Aorta (tissue), 5 donors: ENCODE measurements at places on chromosomes 2 and 18. TPM values are rescaled to one million over a fixed set of nuclear protein-coding genes. Genes with fewer than 3 reads are reported as not detected.

- H3K27me3 ChIP-seq, result no peaks in the 10 kb centered on the region
- no peaks in the 10 kb centered on the region for H3K36me3 ChIP-seq
- DNase-seq, result no peak
- H3K4me3 ChIP-seq, result no peak overlapping the region
- H3K4me1 ChIP-seq, result no peaks in the 10 kb centered on the region
Measured at GRCh38 chr2:100869120-100869519, 49.2 kb downstream of the NPAS2 start.

DNA sequence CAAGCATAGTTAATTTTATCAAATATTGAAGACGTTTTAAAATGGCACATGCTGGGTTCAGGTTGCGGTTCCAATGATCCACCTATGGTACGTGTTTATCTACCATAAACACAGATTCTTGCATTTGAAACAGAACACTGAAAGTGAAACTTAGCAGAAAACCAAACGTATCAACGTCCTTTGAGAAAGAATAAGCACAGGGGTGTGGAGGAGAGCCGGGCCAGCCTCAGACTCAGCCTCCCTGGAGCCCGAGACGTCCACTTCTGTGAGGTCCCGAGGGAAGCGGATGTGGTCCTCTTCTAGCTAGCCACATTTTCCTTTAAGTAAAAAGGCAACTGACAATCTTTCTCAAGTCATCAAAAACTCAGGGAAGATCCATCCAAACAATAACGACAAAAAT, 195.9 kb downstream of the RTP5 start:
- H3K4me1 ChIP-seq, result no peaks in the 10 kb centered on the region
- no peaks in the 10 kb centered on the region for H3K36me3 ChIP-seq
- no peak for DNase-seq
- H3K4me3 ChIP-seq, result no peak overlapping the region
- H3K27ac ChIP-seq, result no peak overlapping the region

GRCh38 chr18:44590956-44591670, 89.6 kb upstream of the SETBP1 start:
- no peaks in the 10 kb centered on the region for H3K27me3 ChIP-seq
- peak overlapping the region; percentile 79 for H3K27ac ChIP-seq
- DNase-seq, result no peak
- H3K4me1 ChIP-seq, result peaks cover 10% of the 10 kb centered on the region
- no peaks in the 10 kb centered on the region for H3K36me3 ChIP-seq

- no peaks in the 10 kb centered on the region for H3K4me1 ChIP-seq
- no peaks in the 10 kb centered on the region for H3K27me3 ChIP-seq
- no peak overlapping the region for H3K27ac ChIP-seq
- DNase-seq, result no peak
- no peaks in the 10 kb centered on the region for H3K36me3 ChIP-seq
Measured at GRCh38 chr2:215579809-215580208, 143.9 kb upstream of the FN1 start.

DNA sequence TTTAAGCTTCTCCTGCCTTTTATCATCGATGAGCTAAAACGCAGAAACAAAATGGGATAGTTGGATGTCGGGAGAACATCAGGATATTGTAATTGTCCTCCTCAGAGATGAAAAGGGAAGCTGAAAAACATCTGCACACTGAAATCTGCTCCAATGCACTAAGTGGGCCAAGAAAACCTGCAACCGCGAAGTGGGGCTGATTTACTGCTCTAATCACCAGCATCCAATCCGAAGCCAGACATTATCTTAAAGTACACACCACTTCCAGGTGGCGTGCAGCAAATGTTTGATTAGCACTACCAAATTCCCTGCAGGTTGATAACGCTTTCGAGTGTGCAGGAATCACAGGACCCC, 230.3 kb upstream of the SLC14A2 start:
- no peak overlapping the region for H3K27ac ChIP-seq
- no peaks in the 10 kb centered on the region for H3K27me3 ChIP-seq
- H3K36me3 ChIP-seq, result no peaks in the 10 kb centered on the region
- H3K4me1 ChIP-seq, result no peaks in the 10 kb centered on the region
- no peak overlapping the region for H3K4me3 ChIP-seq

- no peak overlapping the region for H3K27ac ChIP-seq
- H3K4me3 ChIP-seq, result no peak overlapping the region
- no peaks in the 10 kb centered on the region for H3K36me3 ChIP-seq
- no peak for DNase-seq
- H3K27me3 ChIP-seq, result no peaks in the 10 kb centered on the region
Measured at GRCh38 chr18:78595924-78596573, 383.6 kb upstream of the SALL3 start.

DNA sequence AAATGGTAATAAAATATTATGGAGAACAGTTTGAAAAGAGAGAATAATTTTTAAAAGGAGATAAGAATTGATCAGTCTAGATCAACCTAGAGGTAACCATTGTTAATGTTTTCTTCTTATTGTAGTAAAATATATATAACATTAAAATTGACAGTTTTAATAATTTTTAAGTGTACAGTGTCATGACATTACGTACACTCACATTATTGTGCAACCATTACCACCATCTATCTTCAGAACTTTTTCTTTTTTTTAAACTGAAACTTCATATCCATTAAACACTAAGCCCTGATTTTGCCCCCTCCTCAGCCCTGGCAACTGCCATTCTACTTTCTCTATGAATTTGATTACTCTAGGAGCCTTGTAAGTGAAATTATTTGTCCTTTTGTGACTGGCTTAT, 121.1 kb downstream of the LDLRAD4 start:
- H3K27me3 ChIP-seq, result no peaks in the 10 kb centered on the region
- H3K27ac ChIP-seq, result no peak overlapping the region
- peaks cover 2% of the 10 kb centered on the region for H3K4me1 ChIP-seq

CPO gene
- total RNA-seq, result 0.51 TPM

- no peak overlapping the region for H3K4me3 ChIP-seq
- no peaks in the 10 kb centered on the region for H3K36me3 ChIP-seq
- no peaks in the 10 kb centered on the region for H3K27me3 ChIP-seq
- H3K4me1 ChIP-seq, result no peaks in the 10 kb centered on the region
Measured at GRCh38 chr2:241942416-241943208, 73.1 kb downstream of the RTP5 start.

- no peak overlapping the region for H3K27ac ChIP-seq
- no peaks in the 10 kb centered on the region for H3K27me3 ChIP-seq
- DNase-seq, result no peak
- H3K4me3 ChIP-seq, result no peak overlapping the region
Measured at GRCh38 chr18:63307551-63308200, 11.9 kb downstream of the BCL2 start.

- no peak for DNase-seq
- H3K27ac ChIP-seq, result no peak overlapping the region
- H3K36me3 ChIP-seq, result no peaks in the 10 kb centered on the region
- H3K27me3 ChIP-seq, result peaks cover 2% of the 10 kb centered on the region
- no peak overlapping the region for H3K4me3 ChIP-seq
Measured at GRCh38 chr2:181683518-181684453, 3.5 kb upstream of the NEUROD1 start.
